ENCODE measurements at places on chromosomes 1 and 21.
A peak's percentile ranks its signal among the peaks of the same experiment; 100 is the strongest.

GRCh38 chr1:97254731-97255463 lies 533.3 kb downstream of the PTBP2 start:
- DNase-seq, result peak; percentile 12

- DNase-seq, result no peak
These were observed 708 bp downstream of the CHRNB2 start for GRCh38 chr1:154568157-154568815.

DNA sequence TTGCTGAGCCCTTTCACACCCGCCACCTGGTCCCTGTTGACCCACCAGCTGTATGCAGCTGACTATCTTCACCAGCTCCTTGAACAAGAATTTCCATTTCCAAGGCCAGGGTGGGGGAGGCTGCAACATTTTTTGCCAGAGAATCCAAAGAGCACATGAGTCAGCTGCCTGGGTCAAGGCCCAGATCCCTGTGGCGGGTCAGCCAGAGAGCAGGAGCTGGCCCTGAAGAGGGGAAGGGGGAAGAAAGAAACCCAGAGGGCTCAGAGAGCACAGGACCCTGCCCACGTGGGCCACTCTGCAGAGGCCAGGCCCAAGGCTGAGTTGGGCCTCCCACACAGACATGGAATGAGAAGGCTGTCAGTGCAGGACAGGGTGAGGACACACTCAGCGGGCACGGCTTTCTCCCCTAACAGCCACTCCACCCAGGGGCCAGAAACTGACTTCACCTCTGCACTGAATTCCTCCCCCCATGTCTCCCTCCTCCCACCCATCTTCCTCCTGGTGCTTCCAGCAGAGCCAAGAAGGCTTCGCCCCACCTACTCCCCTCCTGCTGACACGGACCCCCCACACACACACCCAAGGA lies 28.9 kb downstream of the S100A6 start:
- DNase-seq, result peak; percentile 89

GRCh38 chr1:175385316-175385715 lies 192.7 kb upstream of the KIAA0040 start:
- DNase-seq, result no peak

DNA sequence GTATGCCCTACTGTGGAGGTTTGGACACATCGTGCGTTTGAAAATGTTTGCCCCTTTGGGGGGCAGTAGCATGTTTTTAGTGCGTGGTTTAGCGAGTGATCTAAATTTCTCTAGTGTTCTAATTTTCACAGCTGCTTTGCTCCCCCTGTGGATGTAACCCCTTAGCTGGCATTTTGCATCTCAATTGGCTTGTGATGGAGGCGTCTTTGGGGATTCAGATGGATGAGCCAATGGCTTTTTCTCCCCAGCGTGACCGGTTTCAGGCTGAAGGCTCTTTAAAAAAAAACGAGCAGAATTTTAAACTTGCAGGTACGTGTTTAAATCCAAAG lies 836 bp downstream of the CDC7 start:
- DNase-seq, result no peak

GRCh38 chr1:209854196-209854595 lies 26.4 kb downstream of the UTP25 start:
- DNase-seq, result peak; percentile 38

GRCh38 chr1:231171623-231172197 lies 9.9 kb downstream of the TRIM67 start:
- no peak for DNase-seq

DNA sequence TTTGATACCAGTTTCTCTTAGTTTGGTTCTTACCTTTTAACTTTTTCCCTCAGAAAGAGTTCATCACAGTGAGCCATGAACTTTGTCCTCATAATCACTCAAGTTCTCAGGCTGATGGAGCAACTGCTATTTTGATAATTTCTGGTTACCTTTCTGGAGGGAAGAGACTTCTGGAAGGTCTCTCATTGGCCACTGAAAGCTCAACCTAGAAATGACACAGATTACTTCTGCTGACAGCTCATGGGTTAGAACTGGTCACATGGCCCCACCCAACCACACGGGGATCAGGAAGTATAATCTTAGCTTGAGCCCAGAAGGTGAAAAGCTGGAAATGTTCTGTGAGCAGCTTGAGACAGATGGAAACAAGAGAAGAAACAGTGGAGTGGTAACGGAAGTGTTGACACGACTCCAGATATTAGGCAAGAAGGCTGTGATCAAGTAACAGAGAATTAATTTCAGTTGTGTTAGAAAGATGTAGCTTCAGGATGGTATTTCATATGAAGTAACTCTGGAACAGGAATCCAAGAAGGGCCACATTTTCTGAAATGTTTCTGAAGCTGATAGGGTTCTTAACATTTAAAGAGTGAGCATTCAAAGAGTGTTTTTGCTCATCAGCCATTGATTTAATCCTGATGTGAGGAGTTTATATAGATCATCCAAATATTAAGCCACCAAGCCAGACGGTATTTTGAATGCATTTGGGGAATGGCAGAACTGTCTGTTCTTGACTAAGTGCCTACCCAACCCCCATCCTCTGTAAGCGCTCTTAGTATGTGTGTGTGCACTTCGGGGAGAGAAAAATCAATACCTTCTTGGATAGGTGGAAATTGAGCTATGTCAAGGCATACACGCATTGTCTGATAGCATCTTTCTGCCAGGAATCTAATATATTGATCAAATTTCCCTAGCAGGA lies 21.9 kb upstream of the XPR1 start:
- DNase-seq, result peak; percentile 42

GRCh38 chr1:35825255-35825654 lies 17.4 kb downstream of the AGO4 start:
- DNase-seq, result no peak

DNA sequence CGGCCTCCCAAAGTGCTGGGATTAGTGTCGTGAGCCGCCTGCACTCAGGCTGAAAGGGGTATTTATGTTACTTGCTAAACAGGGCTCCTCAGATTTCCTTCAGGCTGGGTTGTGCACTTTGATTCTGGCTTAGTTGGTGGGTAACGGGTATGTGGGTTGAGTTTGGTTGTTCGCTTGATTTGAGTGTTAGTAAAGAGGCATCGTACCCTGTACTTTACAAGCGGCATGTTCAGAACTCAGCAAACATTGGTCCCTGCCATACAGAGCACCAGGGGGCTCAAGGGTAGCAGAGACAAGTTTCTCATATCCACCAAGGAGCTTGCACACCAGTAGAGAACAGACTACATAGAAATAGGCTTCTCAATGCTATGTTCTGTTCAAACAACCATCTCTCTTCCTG lies 147.8 kb downstream of the PGBD5 start:
- no peak for DNase-seq

Measured in fibroblast of skin of abdomen (primary cell).